ENCODE measurements at places on chromosomes 2 and 18.

GRCh38 chr18:37598966-37599896, 33.6 kb upstream of the CELF4 start:
- no peak for DNase-seq

DNA sequence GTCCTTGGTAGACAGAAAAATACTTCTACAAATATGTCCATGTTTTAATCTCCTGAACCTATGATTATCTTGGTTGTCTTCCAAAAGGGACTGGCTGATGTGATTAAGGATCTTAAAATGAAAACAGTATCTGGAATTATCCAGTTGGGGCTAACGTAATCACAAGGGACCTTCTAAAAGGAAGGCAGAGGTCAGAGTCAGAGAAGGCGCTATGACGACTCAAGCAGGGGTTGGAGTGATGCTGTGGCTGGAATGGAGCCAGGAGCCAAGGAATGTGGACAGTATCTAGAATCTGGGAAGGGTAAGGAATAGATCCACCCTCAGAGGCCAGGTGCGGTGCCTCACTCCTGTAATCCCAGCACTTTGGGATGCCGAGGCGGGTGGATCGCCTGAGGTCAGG, 4.2 kb upstream of the USP14 start:
- DNase-seq, result no peak

GRCh38 chr18:58781627-58782194, 83.0 kb upstream of the ZNF532 start:
- peak; percentile 53 for DNase-seq

GRCh38 chr2:48274040-48274439, 255.9 kb upstream of the STON1 start:
- DNase-seq, result no peak

DNA sequence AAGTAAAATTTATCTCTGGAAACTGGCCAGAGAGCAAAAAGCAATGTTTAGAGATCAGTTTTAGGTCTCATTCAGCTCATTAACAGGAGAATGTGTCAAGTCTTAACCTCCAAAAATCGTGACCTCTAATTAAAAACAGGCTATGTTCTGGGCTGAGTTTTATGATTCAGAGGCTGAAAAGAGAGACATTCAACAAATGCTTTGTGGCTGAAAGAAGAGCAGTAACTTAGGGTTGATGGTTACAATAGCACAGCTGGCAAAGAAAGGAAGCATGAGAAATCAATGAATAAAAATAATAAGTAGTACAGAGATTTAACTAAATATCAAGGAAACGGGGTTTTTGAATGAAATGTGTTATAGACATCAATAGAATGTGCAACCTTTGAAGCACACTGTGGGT, 13.1 kb downstream of the TGIF1 start:
- no peak for DNase-seq

Measured in anterior cingulate cortex (tissue), 58 donors.